Activated T-helper 1 cell treated with Interleukin-2 at 50 U/mL for 16 hours (primary cell): ENCODE measurements at places on chromosomes 3 and 15.

- no peak for DNase-seq
Measured at GRCh38 chr3:184496933-184497332, 64.7 kb upstream of the EPHB3 start.

- DNase-seq: no peak
Measured at GRCh38 chr15:67127965-67128364, 62.6 kb downstream of the SMAD3 start.

DNA sequence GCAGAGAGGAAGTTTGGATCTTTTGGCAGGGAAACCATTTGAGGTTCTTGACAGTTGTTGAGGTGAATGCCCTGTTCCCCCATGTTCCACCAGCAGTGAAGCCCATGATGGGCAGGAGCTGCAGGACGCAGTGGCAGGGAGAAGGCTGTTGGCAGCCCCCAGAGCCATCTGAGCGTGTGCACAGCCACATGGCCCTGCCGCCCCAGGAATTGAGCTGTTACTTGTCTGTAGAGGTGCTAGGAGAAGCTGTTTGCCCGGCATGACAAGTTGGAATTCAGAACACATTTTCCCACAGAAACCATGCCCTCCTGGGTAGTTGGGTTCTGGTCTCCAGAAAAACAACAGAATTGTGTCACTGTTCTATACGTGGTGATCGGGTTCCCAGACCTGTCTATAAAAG, 218.2 kb upstream of the NR2E3 start:
- no peak for DNase-seq

DNA sequence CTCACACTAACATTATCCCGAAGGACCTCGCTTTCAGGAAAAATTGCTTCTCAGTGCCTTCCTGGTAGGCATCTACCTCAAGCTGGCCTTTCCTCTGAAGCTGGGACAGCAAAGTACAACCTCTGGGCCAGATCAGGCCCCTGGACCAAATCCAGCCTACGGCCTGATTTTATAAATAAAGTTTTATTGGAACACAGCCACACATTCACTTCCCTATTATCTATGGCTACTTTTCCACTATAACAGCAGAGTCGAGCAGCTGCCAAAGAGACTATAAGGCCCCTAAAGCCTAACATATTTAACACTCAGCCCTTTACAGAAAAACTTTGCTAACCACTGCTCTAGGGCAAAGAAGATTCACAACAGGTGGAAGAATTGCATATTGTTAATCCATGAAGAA, 554.3 kb downstream of the NTRK3 start:
- no peak for DNase-seq

DNA sequence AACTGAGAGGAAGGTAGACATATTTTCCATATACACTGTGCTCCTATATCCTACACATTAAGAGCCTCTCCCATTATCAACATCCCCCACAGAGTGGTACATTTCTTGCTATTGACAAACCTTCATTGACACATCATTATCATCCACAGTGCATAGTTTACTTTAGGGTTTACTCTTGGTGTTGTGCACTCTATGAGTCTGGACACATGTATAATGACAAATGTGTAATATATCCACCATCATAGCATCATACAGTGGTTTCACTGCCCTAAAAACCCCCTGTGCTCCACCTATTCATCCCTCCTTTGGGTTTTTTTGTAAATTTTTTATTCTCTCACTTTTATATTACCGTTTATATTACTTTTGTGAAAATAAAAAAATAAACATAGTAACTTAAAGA, 22.2 kb upstream of the CLDN18 start:
- no peak for DNase-seq

DNA sequence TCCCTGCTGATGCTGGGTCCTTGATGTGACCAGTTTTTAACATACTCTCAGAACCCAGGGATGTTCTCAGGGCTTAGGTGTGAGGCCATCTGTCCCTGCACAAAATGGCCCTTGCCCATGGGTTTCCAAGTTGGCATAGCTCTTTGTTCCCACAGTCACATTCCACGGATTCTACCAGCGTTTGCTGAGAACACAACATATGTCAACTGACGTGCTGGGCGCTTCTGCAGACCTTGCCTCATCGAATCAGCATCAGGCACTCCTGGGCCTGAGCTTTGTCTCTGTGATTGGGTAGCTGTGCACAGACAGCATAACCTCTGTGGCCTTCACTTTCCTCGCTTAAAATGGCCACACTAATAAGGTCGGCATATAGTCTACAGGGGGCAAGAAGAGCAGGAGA, 69.0 kb downstream of the MGLL start:
- no peak for DNase-seq

GRCh38 chr3:58526515-58526957, 10.5 kb downstream of the ACOX2 start:
- DNase-seq: no peak

DNA sequence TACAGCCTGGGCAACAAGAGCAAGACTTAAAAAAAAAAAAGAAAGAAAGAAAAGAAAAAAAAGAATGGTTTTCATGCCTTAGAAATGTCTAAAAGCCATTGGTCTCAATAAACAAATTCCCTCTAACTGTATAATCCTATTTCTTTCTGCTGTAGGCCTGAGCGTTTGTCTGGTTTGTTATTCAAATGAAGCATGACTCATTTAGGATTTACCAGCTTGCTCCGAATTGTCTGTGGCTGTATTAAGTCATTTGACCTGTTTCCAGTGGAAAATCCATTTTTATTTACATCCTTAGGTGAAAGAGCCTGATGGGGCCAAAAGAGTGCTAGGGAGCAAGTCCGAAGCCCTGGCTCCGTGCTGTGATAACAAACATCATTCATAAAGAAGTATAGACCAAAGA, 73.8 kb downstream of the BDH1 start:
- no peak for DNase-seq

DNA sequence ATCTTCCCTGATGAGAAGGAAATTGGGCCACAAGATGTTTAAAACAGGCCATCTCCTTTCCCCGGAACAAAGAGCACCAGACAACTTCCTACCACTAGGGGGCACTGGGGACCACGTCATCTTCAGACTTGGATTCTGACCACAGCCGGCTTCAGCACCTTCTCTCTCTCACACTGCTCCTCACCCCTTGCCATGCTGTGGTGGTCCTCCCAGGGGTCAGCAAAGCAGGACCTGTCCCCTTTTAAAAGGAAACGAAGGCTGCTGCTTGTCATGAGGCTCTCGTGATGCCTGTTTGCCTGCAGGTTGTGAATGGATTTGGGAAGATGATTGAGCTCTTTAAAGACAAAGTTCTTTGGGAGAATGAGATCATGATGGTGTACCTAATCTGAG, 16.2 kb downstream of the RFT1 start:
- peak; percentile 56 for DNase-seq

- no peak for DNase-seq
Measured at GRCh38 chr3:165466856-165467255, 270.7 kb upstream of the SLITRK3 start.

GRCh38 chr15:44157679-44158078, 37.4 kb downstream of the FRMD5 start:
- DNase-seq: no peak

GRCh38 chr15:52716536-52716935, 37.3 kb upstream of the ATOSA start:
- DNase-seq: no peak

GRCh38 chr3:186283096-186283495, 78.9 kb downstream of the DGKG start:
- DNase-seq: no peak

DNA sequence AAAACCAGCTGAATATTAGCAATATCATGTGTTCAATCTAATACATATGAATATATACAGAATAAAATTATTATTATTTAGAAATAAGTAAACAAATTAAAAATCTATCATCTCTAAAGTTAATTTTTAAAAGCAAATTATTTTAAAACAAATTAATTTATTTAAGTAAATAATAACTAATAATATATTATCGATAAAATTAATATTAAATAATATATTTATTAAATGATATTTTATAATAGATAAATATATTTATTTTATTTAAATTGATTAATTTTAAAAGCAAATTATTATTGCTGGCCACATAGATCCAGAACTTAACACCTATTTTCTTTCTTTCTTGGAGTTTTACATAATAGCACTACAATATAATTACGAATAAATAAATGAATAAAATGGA, 22.2 kb downstream of the RTP3 start:
- no peak for DNase-seq

- DNase-seq: no peak
Measured at GRCh38 chr3:37624276-37624675, 237.4 kb upstream of the CTDSPL start.

- DNase-seq: no peak
Measured at GRCh38 chr3:136262559-136262958, 12.4 kb downstream of the PCCB start.

GRCh38 chr3:197270558-197271317, 27.7 kb downstream of the DLG1 start:
- DNase-seq: no peak

DNA sequence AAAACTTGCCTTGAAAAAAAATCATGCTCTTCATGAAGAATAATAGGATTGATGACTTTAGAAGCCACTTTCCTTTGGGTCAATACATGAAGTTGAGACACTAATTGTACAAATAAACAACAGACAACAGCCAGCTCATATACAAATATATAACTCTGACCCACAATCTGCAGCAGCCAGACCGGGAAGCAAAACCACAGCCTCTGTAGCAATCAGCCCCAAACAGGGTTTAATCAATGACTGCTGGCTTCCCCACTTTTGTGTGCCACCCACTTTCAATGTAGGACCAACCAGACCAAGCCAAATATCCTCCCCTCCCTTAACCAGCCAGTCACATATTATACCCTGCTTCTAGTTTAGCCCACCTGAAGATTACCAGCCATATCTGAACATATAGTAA, 39.0 kb downstream of the IFT57 start:
- no peak for DNase-seq

GRCh38 chr3:192834428-192834827, 83.2 kb downstream of the MB21D2 start:
- DNase-seq: no peak

GRCh38 chr3:120587332-120587975, 8.7 kb upstream of the NDUFB4 start:
- no peak for DNase-seq

DNA sequence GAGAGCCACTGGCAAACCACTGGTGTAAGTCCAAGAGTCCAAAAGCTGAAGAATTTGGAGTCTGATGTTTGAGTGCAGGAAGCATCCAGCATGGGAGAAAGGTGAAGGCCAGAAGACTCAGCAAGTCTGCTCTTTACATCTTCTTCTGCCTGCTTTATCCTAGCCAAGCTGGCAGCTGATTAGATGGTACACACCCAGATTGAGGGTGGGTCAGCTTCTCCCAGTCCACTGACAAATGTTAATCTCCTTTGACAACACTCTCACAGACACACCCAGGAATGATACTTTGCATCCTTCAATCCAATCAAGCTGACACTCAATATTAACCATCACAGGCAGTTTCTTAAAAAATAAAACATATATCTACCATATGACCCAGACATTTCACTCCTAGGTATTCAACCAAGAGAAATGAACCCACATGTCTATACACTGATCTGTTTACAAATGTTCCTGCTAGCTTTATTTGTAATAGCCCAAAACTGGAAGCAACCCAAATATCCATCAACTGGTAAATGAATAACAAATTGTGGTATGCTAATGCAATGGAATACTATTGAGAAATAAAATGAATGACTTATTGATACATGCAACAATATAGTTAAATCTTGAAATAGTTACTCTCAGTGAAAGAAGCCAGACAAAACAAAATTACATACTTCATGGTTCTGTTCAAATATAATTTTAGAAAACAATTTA, 373.8 kb downstream of the ZNF385D start:
- no peak for DNase-seq

DNA sequence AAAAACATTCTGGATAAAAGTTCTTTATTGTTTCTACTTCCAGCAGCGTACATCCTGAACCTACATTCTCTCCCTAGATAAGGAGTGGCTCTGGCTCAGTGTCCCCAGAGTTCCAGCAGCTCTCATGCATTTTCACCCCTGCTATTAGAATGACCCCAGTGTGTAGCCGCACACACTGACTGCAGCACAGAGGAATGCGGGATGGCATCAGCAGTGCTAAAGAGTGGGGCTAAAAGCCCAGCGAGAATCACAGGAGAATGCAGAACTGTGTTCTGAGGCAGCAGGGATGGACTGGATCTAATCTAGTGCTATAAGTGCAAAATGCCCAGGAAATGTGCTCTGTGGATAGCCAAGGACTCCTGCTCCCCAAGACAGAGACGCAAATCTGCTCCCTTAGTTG, 66.4 kb upstream of the TJP1 start:
- DNase-seq: no peak

- DNase-seq: no peak
Measured at GRCh38 chr15:86203462-86203861, 123.8 kb downstream of the AGBL1 start.

GRCh38 chr3:50318163-50318562, 4.4 kb downstream of the HYAL2 start:
- DNase-seq: no peak

GRCh38 chr3:187765342-187765741, 20.1 kb upstream of the BCL6 start:
- no peak for DNase-seq

- DNase-seq: no peak
Measured at GRCh38 chr15:92521624-92522008, 127.9 kb downstream of the ST8SIA2 start.

DNA sequence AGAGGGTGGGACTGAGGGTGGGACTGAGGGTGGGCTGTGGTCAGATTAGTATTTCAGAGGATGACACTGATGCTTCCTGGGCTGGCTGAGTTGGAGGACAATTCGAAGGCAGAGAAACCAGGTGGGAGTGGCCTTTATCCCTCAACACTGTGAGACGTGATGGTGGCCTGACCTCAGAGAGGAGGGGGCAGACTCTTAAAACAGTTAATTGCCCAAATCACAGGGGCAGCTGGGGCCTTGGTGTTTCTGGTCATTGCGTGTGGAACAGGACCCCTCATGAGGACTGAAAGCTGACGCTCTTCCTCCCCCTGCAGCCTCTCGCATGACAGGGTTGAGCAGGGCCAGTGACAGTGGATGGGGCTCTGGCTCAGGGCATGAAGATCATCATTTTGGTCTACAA, 18.7 kb downstream of the DNASE1L3 start:
- DNase-seq: no peak

DNA sequence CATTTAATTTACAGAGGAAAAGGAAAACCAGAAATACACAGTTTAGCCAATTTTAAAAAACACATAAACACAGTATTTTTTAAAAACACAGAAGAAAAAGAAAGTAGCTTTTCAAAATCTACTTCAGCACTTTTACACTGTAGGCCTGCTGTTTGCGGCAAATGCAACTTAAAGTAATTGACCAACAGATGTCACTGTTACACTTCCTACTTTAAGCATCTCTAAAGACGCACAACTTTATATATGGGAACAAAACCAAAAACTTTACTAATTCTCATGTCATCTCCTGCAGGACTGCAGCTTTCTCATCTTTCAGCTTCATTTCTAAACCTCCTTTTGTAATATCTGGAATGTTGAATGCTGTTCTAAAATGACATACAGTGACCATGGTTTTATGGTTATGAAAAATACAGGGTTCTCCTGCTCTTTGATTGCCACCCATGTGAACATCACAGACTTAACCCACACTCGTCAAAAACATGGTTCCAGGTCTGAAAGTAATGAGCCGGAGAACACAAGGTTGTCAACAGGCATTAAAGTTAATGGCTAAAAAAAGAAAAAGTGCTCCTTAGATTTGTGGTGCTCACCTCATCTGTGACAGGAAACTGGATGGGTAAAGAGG, 107.9 kb downstream of the FMN1 start:
- DNase-seq: no peak
